ENCODE measurements at places on chromosomes 16 and 17.

GRCh38 chr17:75753514-75754377, 11.2 kb downstream of the GALK1 start:
- DNase-seq, result peak; percentile 76

- DNase-seq, result no peak
Measured at GRCh38 chr17:39705786-39706348, 6.0 kb downstream of the ERBB2 start.

GRCh38 chr16:26441178-26441577, 625.5 kb upstream of the C16orf82 start:
- no peak for DNase-seq

DNA sequence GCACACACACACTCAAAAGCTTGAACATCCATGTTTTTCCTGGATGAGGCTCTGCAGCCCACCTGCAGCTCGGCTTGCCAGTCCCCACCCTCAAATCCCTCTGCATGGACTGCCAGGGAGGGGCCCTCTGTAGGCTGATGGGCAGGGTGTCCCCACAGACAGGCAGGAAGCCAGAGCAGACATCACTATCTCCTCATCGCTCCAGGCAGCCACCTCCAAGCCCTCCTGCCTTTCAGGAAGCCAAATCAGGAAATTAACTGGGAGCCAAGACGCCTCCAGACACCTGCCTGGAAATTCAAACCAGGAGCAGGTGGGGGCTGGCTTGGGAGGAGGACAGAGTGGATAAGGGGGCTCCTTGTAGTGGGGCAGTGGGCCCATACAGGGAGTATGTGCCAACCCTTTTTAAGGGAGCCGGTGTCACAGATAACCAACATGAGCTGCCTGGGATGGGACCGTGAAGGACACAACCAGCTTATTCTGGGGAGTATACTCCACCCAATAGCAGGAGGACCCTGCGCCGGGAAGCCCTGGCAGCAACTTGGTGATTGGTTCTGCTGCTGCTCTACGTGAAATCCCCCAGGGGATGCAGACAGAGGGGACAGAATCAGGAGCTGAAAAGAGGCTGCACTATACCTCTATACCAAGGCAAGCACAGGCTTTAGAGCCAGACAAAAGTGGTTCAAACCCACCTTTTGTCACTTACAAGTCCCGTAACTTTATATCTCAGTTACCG, 139.1 kb downstream of the CCT6B start:
- DNase-seq, result no peak

DNA sequence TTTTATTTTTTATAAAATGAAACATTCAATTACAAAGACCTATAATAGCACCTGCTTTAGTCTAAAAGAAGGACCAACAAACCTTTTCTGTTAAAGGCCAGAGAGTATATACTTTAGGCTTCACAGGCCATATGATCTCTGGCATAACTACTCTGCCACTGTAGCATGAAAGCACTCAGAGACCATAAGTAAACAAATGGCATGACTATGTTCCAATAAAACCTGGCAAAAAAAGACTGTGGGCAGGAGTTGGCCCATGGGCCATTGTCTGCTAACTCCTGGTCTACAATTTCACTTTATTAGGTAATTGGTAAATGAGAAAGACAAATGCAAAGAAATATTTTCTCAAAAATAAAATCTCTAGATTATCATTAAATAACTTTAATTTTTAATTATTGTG, 14.9 kb downstream of the CEP112 start:
- DNase-seq, result no peak

- DNase-seq, result no peak
Measured at GRCh38 chr16:66525396-66526180, 24.3 kb downstream of the TK2 start.

GRCh38 chr16:89687092-89687940, 827 bp downstream of the CDK10 start:
- peak; percentile 38 for DNase-seq

DNA sequence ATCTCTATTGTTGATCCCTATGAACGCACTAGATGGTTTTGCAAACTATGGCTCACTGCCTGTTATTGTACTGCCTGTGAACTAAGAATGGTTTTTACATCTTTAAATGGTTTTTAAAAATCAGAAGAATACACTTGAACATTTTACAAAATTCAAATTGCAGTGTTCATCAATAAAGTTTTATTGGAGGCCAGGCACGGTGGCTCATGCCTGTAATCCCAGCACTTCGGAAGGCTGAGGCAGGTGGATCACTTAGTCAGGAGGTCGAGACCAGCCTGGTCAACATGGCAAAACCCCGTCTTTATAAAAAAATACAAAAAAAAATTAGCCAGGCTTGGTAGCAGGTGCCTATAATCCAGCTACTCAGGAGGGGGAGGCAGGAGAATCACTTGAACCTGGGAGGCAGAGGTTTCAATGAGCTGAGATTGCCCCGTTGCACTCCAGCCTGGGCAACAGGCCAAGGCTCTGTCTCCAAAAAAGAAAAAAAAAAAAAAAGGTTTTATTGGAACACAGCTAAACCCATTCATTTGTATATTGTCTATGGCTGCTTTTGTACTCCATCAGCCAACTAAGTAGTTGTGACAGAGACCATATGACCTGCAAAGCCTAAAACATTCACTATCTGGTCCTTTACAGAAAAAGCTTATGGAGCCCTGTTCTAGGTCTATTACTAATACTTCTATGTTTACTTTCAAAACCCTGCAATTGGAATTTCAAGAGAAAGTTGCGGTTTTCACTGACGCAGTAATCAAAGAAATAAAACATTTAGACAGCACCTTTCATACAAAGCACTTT, 18.9 kb downstream of the IKZF3 start:
- no peak for DNase-seq

DNA sequence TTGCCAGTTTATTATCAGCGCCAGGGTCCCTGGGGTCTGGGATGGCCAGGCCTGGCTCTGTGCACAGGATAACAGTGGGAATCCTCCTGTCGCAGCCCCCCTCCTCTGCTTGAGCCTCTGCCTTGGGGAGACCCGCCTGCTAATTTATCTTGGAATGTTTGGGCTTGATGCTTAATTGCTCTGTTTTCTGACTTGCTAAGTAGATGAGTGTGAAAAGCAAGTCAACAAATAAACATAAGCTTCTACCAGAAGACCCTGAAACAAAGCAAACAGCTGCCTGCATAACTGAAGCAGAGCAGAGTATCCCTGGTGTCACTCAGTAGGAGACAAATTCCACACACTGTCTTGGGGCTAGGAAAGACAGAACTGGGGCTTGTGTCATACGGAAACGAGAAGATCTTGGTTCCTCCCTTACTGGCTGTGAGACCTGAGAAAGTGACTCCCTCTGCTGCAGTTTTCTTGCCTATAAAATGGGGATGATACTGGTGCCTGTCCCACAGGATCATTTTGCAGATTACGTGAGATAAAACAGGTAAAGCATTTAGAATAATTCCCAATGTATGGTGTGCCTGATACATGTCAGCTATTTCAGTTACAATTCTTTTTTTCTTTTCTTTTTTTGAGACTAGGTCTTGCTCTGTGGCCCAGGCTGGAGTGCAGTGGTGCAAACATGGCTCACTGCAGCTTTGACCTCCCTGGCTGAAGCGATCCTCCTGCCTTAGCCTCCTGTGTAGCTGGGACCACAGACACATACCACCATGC, 44.8 kb upstream of the IRX3 start:
- no peak for DNase-seq

DNA sequence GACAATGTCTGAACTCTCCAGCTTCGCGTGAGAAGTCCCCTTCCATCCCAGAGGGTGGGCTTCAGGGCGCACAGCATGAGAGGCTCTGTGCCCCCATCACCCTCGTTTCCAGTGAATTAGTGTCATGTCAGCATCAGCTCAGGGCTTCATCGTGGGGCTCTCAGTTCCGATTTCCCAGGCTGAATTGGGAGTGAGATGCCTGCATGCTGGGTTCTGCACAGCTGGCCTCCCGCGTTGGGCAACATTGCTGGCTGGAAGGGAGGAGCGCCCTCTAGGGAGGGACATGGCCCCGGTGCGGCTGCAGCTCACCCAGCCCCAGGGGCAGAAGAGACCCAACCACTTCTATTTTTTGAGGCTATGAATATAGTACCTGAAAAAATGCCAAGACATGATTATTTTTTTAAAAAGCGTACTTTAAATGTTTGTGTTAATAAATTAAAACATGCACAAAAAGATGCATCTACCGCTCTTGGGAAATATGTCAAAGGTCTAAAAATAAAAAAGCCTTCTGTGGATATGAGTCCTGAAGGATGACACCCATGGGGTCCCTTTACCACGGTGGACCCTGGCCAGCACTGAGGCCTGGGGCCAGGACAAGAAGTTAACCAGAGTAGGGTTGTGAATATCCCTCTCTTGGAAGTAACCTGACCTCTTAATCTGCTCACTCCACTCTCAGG, 10.5 kb upstream of the ITGAD start:
- peak; percentile 79 for DNase-seq

GRCh38 chr17:81911277-81911961, at the start of gene PCYT2:
Gene PCYT2 (minus strand): TSS chr17:81911399. CDS start chr17:81911355, 44 bp downstream.
- peak; percentile 96 for DNase-seq

GRCh38 chr16:66486773-66487579, 59.9 kb downstream of the BEAN1 start:
- no peak for DNase-seq

- no peak for DNase-seq
Measured at GRCh38 chr17:50328363-50329325, 17.3 kb upstream of the XYLT2 start.

DNA sequence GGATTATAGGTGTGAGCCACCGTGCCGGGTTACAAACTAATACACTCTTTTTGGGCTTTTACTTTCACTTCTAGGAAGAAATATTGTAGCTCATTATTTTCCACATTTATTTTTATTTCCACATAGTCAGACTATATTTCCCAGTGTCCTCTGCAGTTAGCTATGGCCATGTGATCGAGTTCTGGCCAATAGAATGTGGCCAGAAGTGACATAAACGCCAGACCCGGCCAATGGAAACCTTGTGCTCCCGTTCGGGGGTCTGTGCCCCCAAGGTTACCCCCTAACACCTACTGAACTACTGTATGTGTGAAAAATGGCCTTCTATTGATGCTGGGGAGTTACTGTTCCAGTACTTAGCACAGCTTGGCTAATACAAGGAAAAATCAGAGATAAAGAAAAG, 13.2 kb upstream of the RPTOR start:
- DNase-seq, result no peak

DNA sequence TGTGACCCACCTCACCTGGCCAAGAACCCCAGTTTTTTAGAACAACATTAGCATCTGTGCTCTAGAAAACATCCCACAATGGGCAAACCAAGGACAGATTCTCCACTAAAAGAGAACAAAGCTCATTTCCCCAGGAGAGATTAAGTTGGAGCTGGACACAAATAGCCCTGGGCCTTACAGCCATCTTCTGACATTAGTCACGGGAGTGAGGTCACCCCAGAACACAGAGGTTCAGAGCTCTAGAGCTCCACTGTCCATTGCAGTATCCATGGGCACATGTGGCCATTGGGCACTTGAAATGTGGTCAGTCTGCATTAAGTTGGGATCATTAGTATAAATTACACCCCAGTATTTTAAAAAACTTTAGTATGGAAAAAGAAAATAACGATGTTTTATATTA, 47.6 kb upstream of the RBBP6 start:
- no peak for DNase-seq

DNA sequence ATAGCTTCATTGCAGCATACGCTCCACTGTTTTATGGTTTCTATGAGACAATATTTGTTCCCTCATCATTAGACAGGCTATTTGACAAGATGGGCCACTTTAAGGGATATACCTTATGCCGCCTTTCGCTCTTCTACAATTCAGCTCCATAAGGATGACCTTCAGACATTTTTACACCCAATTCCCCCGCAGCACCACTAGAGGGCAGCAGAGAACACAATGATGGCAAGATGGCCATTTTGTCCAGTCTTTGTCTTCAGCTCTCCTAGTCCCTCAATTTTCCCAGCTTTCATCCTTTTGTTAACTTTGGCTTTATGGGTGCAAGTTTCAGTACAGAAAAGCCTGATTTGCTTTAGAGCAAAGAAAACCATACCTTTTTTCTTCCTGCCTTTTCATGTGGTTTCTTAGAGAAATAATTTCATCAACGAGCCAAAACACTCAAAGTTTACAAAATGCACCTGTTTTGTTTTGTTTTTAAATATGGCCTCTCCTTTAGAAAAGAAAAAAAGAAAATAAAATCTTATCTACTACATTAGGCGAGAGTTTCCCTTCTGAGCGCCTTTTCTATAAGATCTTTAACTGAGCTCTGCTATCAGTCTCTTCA, 355.3 kb downstream of the TOX3 start:
- DNase-seq, result peak; percentile 64

Data from activated CD4-positive, alpha-beta T cell treated with anti-CD3 and anti-CD28 coated beads for 48 hours (primary cell).